ENCODE measurements at places on chromosomes 5 and 9.

DNA sequence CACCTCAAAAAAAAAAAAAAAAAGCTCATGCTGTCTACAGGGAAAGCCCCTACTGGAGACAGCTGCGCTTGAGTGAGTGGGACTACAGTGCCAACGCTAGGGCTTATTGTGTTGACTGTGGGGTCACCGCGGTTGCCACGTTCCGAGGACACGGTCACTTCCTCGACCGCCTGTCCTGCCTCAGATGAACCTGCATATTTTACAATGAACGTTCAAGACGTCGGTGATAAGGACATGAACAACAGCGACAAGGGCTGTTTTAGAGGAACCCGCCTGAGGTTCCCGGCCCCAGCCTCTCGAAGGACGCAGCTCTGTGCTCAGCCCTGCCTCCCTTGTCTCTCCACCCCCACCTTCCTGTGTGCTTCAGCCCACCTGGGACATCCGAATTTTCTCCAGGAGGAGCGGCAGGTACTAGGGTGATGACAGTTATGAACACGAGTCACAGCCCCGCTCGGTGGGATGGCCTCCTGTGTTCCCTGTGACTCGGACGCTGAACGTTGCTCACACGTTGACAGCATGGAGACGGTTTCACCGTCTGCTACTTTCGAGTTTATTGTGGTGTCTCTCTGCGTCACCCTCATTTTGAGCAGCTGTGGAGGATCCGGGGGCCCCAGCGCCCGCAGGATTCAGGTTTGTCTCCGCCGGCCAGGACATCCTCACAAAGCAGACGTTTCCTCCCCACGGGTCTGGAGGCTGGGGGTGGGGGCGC lies 11.3 kb upstream of the DIPK1B start:
- no peak for DNase-seq

DNA sequence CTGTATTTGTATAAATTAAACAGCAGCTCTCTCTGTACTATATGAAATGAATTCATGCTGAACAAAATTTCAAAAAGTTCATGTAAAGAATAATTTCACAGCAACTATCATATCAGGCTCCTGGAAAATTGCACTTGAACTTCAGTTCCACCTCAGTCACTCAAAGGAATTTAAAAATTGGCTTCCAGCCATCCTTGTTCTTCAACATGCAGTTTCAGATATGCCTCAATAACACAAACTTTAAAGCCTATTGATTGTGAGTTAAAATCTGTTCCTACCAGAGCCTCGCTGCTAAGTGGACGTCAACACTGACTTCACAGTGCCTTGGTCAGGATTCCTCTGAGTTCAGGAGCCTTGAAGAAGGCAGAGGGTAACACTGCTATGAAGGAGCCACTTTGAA lies 418.7 kb upstream of the WWC1 start:
- DNase-seq = no peak

GRCh38 chr9:71858102-71858798 lies 52.7 kb downstream of the ABHD17B start:
- no peak for DNase-seq

DNA sequence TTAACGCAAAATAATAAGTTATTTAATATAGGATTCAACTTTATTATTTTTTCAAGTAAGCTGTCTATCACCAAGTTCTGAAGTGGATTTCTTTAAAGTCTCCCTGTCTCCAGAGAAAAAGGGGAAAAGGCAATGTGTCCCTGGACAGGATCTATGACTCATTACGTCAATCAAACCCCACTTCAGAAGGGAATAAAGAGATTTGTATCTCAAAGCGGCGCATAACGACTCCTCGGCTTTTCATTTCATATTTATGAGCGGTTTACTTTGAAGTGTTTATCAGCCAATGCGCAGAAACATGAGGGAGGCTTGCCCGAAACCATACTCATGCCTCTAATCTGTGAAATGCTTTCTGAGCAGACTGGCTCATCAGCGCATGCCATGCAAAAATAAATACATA lies 938.6 kb upstream of the WWC1 start:
- DNase-seq = no peak

DNA sequence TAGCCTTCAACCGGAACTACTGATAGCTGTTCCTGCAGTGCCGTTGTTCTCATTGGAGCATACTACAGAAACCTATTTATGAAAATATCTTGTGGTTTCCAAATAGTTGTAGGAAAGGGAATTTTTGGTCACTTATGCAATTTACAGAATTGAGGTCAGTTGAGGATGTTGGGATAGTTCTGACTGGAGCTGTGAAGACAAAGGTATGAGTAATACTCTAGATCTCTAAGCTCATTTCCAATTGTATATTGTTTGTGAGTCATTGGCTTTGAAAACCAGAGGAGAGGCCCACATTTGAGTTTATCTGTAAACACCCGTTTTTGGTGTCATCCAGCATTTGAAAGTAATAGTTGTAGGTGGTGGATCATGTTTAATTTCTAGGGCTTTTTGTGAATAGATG lies 561.3 kb upstream of the WWC1 start:
- no peak for DNase-seq

DNA sequence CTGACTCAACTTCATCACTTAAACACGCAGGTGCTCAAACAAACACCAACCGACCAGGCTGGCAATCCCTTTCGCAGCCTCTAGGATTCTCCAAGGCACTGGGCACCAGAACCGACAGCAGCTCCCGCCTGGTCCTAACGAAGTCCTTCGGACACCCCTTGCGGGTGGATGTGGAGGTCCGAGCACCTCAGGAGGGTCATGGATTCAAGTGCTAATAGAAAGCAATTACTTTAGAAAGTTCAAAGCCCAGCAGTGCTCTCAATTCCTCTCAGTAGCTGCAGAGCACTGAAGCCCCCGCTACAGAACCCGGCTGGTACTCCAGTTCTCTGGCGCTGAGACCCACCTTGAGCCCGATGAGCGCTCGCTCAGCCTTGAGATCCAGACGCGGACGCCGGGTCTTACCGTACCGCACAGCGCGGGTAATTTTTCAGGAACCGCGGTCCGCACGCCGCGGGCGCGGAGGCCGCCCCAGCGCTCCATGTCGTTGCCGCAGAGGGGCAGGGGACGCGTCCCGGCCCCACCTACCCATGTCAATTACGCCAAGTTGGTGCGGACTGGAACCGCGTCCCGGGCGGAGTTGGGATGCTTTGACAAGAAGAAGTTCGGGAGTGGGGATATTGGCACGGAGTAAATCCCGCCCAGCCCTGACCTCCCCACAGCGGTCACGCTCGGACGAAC lies 638 bp downstream of the MARCHF3 start:
- DNase-seq = no peak

GRCh38 chr9:94899464-94900221 lies 173.1 kb downstream of the AOPEP start:
- no peak for DNase-seq

- no peak for DNase-seq
Measured at GRCh38 chr9:85246541-85246940, 495.2 kb downstream of the AGTPBP1 start.

- no peak for DNase-seq
Measured at GRCh38 chr9:6439051-6439703, 26.2 kb downstream of the UHRF2 start.

DNA sequence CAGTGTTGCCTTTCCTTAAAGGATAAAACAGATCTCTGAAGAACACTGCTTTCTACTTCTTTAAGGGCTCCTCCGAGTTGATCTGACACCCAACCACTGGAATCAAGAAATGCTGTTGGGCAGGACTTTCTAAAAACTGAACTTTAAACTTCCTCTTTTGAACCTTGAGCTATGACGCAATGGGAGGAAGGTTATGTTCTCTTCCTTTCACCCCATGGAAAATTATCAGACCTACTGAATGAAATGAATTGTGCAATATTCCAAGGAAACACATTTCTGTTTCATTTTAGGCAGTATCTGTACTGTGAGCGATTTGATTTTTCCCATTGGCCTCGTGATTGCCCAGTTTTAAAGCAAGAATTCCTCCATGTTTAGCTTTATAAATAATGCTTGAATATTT lies 206.0 kb upstream of the PRR16 start:
- DNase-seq = no peak

DNA sequence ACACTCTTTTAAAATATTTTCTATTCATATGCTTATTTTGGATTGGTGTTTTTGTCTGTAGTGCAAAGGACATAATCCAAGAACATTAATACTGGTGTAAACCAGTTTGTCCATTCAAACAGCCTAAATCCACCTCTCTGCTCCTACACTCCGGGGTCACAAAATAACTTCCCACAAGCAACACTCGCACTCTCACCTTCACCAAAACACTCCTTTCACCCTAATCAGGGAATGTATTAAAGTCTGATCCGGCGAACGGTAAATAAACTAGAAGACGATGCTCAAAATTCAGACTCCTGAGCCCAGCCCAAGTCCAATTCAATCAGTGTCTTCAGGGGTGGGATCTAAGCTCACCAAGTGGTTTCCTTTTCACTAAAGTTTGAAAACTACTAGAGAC lies 649 bp downstream of the AP3B1 start:
- no peak for DNase-seq

DNA sequence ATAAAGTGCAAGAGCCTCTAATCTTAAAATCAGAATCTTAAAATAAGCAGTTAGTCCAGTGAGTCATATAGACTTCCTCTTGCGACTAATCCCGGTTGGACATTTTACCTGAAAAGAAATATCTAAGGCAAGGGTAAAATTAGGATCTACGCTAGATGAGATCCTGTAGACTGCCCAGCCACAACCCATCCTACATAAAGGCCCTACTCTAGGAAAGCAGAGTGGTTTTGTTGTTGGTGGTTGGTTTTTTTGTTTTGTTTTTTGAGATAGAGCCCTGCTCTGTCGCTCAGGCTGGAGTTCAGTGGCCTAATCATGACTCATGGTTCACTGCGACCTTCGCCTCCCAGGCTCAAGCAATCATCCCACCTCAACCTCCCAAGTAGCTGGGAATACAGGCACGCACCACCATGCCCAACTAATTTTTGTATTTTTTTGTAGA lies 6.9 kb downstream of the TSC1 start:
- DNase-seq = no peak
